ENCODE measurements at places on chromosomes 13 and 19. TPM values are rescaled to one million over a fixed set of nuclear protein-coding genes. Genes with fewer than 3 reads are reported as not detected.

DNA sequence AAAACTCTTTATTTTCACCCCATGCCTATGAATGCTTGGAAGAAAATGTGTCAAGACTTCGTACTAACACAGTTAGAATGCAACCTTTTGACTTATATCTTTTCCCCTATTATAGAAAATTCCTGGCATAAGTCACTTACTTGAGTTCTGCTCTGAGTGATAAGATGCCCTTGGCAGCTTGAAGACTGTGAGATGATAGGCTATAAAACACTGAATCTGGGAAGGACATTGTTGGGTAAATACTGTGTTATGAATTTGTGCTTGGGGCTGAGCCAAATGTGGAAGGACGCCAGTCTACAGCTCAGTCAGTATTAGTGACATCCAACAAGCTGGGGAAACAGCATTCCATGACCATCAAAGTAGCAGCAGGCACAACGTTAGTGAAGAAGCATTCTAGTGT is 368.0 kb upstream of the SGCG start:
- H3K36me3 ChIP-seq, result no peaks in the 10 kb centered on the region
- no peaks in the 10 kb centered on the region for H3K27me3 ChIP-seq
- no peak overlapping the region for H3K4me3 ChIP-seq
- no peaks in the 10 kb centered on the region for H3K4me1 ChIP-seq

DNA sequence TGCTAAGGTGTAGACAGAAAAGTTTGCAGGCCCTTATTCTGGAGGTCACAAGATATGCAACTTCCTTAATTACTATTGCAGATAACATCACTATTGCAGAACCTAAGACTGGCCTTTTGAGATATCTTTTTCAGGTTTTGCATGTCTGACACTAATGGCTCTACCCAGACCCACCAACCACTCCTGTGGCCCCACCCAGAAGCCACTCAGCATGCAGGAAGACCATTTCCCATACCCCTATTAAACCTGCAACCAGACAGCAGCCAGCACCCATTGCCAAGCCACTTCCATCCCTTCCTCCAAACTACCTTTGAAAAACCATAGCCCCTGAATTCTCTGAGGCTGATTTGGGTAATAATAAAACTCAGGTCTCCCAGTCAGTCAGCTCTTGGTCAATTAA is 297.6 kb downstream of the SLITRK6 start:
- H3K36me3 ChIP-seq, result no peaks in the 10 kb centered on the region
- H3K27ac ChIP-seq, result no peak overlapping the region
- DNase-seq, result no peak
- H3K27me3 ChIP-seq, result no peaks in the 10 kb centered on the region
- H3K4me3 ChIP-seq, result no peak overlapping the region
- H3K4me1 ChIP-seq, result no peaks in the 10 kb centered on the region

DNA sequence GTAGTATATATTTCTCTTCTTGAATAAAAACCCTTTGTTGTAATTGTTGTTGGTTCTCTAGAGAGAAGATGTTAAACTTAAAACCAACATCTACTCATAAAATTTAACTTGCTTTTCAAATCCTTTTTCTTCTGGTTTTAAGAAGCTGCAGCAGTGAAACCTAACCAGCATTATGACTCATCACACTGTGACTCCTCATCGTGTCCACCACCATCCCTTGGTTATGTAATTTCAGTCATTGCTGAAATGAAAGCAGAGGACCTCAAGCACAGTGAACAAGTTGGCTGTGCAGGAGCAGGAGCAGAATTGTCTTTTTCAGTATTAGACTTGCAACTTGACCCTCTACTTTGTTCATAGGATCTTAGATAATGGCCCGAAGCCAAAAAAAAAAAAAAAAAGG is 64.9 kb upstream of the HTR2A start:
- H3K27me3 ChIP-seq, result no peaks in the 10 kb centered on the region
- H3K4me3 ChIP-seq, result no peak overlapping the region
- no peaks in the 10 kb centered on the region for H3K36me3 ChIP-seq
- no peak overlapping the region for H3K27ac ChIP-seq
- DNase-seq, result no peak
- H3K4me1 ChIP-seq, result no peaks in the 10 kb centered on the region

GRCh38 chr19:48635966-48636858 is 967 bp downstream of the DBP start:
- H3K27me3 ChIP-seq, result peaks cover 11% of the 10 kb centered on the region
- H3K4me1 ChIP-seq, result peaks cover 12% of the 10 kb centered on the region
- peak; percentile 62 for DNase-seq
- peak overlapping the region; percentile 80 for H3K4me3 ChIP-seq
- H3K36me3 ChIP-seq, result no peaks in the 10 kb centered on the region

GRCh38 chr13:92769046-92769445 is 457.6 kb upstream of the GPC6 start:
- no peak overlapping the region for H3K27ac ChIP-seq
- H3K4me3 ChIP-seq, result no peak overlapping the region
- no peak for DNase-seq
- H3K36me3 ChIP-seq, result no peaks in the 10 kb centered on the region
- no peaks in the 10 kb centered on the region for H3K27me3 ChIP-seq
- no peaks in the 10 kb centered on the region for H3K4me1 ChIP-seq

GRCh38 chr19:23917856-23918255 is 3.2 kb downstream of the ZNF726 start:
- no peaks in the 10 kb centered on the region for H3K27me3 ChIP-seq
- H3K36me3 ChIP-seq, result peaks cover 34% of the 10 kb centered on the region
- no peak for DNase-seq
- H3K4me3 ChIP-seq, result no peak overlapping the region
- H3K4me1 ChIP-seq, result no peaks in the 10 kb centered on the region
- H3K27ac ChIP-seq, result no peak overlapping the region

GRCh38 chr19:46014941-46015686 is 7.7 kb downstream of the PGLYRP1 start:
- H3K27me3 ChIP-seq, result peaks cover 38% of the 10 kb centered on the region
- DNase-seq, result peak; percentile 97
- peak overlapping the region; percentile 54 for H3K4me3 ChIP-seq
- H3K36me3 ChIP-seq, result peaks cover 4% of the 10 kb centered on the region
- H3K27ac ChIP-seq, result no peak overlapping the region

- no peaks in the 10 kb centered on the region for H3K36me3 ChIP-seq
- no peak overlapping the region for H3K27ac ChIP-seq
- no peaks in the 10 kb centered on the region for H3K27me3 ChIP-seq
- DNase-seq, result no peak
- H3K4me3 ChIP-seq, result no peak overlapping the region
- peaks cover 9% of the 10 kb centered on the region for H3K4me1 ChIP-seq
These were observed 21.4 kb downstream of the ACOD1 start for GRCh38 chr13:76969488-76970365.

Gene BICRA
- total RNA-seq, result 30.0 TPM

Gene NAXD
- 28.3 TPM for total RNA-seq

Gene PBX4
- total RNA-seq, result 7.1 TPM

Gene ZNF44
- total RNA-seq, result 16.7 TPM

Gene CD22
- total RNA-seq, result not detected

Gene RAD23A
- total RNA-seq, result 71.1 TPM

Gene GJA3
- 0.07 TPM for total RNA-seq

Gene ZNF382
- 13.2 TPM for total RNA-seq

Gene CCDC70
- total RNA-seq, result not detected

Gene P2RY11
- 14.2 TPM for total RNA-seq

Data from endodermal cell (in vitro differentiated cells).